ENCODE measurements at places on chromosomes 5 and 9.

GRCh38 chr9:4030751-4031150, 269.1 kb downstream of the GLIS3 start:
- no peaks in the 10 kb centered on the region for H3K36me3 ChIP-seq
- H3K27me3 ChIP-seq: no peaks in the 10 kb centered on the region
- peaks cover 5% of the 10 kb centered on the region for H3K4me1 ChIP-seq
- no peak for DNase-seq
- H3K27ac ChIP-seq: no peak overlapping the region
- H3K4me3 ChIP-seq: no peak overlapping the region

DNA sequence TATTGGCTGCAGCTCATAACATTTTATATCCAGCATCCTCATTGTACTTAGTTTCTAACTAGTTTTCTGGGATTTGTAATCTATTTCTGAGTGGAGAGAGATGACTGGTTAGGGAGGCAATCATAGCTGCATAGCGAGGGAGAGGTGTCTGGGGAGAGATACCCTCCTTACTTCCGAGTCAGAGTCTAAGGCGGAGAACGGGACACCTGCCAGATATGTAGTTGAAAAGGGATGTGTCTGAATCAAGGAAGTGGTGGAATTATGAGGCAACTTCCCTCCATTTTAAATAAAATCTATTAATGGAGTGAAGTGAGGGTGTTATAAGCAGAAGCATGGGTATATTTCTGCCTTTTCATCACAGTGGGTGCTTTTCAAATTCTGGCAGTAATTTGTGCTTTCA, 126.5 kb downstream of the MAST4 start:
- H3K27me3 ChIP-seq: no peaks in the 10 kb centered on the region
- DNase-seq: no peak
- no peak overlapping the region for H3K27ac ChIP-seq
- no peak overlapping the region for H3K4me3 ChIP-seq

DNA sequence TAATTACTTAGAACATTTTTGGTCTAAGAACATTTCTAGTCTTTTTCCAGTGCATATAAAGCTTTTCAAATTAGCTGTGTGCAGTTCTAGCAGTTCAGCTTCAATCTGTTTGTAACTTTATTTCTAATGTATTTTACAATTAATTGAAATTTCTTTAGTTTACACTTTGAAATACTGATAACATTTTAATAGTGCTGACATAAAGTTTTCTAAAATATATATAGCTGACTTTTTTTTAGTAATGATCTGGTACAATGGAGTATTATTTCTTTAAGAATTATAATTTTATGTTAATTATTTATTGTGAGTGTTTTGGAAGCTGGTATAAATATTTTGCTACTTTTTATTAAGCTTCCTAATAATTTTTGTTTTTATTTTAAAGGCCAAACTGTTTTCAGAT, 43.3 kb downstream of the CCNH start:
- H3K4me3 ChIP-seq: no peak overlapping the region
- H3K36me3 ChIP-seq: no peaks in the 10 kb centered on the region
- H3K27me3 ChIP-seq: no peaks in the 10 kb centered on the region

GRCh38 chr9:31232485-31232884, 1152.0 kb upstream of the ACO1 start:
- no peaks in the 10 kb centered on the region for H3K36me3 ChIP-seq
- no peak overlapping the region for H3K4me3 ChIP-seq
- no peak for DNase-seq
- H3K27ac ChIP-seq: no peak overlapping the region

DNA sequence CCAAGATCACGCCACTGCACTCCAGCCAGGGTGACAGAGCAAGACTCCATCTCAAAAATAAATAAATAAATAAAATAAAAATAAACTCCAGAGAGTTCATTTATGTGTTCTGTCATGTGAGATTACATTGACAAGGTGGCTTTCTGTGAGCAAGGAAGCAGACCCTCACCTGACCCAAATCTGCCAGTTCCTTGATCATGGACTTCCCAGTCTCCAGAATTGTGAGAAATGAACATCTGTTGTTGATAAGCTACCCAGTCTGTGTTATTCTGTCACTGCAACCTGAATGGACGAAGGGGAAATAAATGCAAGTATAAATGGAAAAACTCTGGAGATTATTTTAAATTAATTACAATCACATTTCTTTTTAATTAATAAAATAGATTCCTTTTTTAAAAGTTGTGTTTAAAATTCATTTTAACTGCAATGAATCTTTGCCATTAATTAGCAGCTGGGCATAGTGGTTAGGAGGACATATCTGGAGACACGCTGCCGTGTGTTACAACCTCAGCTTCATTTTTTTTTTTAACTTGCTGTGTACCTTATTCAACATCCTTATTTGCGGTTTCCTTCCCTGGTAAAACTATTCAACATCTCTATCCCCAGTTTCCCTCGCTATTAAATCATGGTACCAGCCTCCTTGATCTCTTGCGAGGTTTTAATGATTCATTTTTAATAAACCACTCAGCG, 376.4 kb downstream of the CHSY3 start:
- no peaks in the 10 kb centered on the region for H3K4me1 ChIP-seq
- H3K36me3 ChIP-seq: no peaks in the 10 kb centered on the region
- H3K27ac ChIP-seq: no peak overlapping the region
- H3K27me3 ChIP-seq: no peaks in the 10 kb centered on the region
- DNase-seq: no peak
- H3K4me3 ChIP-seq: no peak overlapping the region

Data from gastrocnemius medialis (tissue), 4 donors.